ENCODE measurements at places on chromosomes 1 and 21.

DNA sequence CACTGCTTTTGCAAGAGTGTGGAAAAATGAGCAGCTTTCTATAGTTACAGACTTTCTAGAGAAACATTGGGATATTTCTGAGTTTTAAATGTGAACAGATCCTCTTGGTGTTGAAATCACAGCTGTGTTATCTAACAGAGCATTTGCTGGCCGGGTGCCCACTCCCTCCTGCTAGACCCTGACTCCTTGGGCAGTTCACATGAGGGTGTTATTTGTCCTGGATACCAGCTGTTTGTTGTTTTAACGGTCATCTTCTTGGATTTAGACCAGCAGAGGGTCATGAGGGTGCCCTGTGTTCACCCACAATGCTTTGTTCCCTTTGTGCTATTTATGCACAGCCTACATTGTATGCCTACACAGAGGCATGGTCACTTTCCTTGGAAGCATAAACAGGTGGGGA, 67.1 kb downstream of the CENPF start:
- no peak for DNase-seq

- DNase-seq = peak; percentile 47
Observed at GRCh38 chr1:220189750-220190347, 82.4 kb downstream of the RAB3GAP2 start.

- DNase-seq = no peak
Observed at GRCh38 chr1:84037758-84038611, 39.1 kb upstream of the TTLL7 start.

- DNase-seq = no peak
Observed at GRCh38 chr1:242602001-242602400, 77.5 kb upstream of the PLD5 start.

DNA sequence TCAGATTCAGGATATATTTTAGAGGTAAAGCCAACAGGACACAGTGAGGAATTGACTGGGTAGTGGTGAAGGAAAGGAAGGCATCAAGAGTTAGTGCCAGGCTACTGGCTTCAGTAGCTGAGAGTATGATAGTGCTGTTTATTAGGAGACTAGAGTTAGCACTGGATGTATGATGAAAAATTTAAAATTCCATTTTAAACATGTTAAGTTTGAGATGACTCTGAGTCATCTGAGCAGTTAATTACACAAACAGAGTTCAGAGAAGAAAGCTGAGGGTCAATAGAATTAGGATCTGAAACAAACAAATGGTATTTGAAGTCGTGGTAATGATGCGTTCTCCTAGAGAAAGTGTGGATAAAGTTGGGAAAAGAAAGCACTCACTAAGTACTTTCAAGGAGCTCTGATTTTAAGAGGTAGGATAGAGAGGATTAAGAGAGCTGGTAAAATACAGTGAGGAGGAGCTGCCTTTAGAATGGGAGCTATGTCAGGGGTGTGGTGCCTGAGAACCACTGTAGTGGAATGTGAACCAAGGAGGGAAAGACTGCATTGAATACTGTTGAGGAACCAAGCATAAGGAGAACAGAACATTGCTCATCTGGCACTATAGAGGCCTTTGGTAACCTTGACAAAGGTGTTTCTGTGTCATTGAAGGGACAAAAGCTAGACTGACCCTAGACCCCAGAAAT, 21.7 kb upstream of the SHCBP1L start:
- DNase-seq = no peak

DNA sequence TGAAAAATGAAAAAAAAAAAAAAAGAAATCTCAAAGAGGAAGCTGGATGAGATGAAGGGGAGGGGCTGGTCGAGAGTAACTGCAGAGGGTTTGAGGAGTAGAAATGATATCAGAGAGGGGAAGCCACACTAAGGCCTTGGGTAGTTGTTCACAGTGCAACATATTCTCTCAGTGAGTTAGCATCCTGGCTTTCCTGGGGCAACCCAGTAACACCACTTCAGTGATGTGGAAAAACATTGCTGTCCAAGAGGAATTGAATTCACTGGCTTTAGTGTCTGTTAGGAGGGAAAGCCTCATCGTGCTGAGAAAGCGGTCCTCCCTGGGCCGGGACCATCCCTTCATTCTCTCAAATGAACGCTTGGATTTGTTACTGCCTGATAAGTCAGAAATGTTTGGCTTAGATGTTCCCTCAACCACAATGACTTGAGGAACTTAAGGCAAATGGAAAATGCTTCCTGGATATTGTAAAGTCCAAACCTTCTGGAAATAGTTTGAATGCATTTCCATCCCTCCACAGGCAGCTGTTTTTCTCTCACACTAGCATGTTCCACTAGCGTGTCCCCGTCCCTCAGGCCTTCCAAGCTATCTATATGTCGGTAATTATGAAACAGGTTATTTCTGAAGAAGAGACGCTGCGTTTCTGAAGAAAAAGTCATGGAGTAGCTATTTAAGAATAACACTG, 12.2 kb downstream of the TGFB2 start:
- DNase-seq = no peak

DNA sequence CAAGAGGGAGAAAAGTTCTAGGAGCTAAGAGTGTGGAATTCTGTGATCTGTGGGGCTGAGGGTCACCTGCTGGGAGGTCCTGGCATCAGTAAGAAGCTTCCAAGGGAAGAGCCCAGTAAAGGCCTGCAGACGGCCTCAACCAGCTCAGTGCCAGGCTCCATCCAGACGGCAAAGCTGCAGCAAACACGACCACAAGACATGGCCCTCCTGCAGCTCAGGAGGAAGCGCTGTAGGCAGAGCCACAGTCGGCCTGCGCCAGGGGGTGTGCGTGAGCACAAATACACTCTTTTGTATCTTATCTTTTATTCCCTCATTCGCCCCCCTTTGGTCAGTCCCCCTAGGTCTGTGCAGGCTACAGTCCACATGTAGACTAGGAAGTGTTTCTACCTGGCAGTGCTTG, 13.4 kb downstream of the C1orf174 start:
- no peak for DNase-seq

- peak; percentile 18 for DNase-seq
Observed at GRCh38 chr1:54125386-54126070, 27.3 kb downstream of the CDCP2 start.

GRCh38 chr1:46557403-46557802, 6.0 kb upstream of the KNCN start:
- no peak for DNase-seq

- DNase-seq = peak; percentile 21
Observed at GRCh38 chr1:184867866-184868689, 106.2 kb downstream of the NIBAN1 start.

GRCh38 chr1:231016234-231016633, 23.8 kb downstream of the FAM89A start:
- no peak for DNase-seq

GRCh38 chr1:19156676-19157075, 53.4 kb downstream of the UBR4 start:
- DNase-seq = peak; percentile 50

DNA sequence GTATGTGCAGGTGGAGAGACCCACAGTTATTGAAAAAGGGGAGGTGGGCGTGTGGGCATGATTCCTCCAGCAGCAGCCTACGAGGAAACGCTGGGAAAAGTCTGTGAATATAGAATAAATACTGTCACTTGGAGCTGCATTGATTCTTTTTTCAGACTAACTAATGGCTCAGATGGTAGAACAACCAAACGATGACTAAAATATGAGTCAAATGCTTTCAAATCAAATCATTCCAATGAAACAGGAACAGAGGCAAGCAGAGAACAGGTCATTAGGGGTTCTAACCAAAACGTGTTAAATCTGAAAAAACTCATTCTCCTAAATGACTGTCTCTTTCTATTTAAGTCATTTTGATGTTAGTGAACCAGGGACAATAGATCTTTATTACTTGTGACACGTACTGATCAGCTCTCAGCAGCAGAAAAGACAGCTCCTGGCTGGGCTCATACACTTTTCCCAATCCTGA, 35.1 kb upstream of the SEC16B start:
- no peak for DNase-seq

GRCh38 chr1:106678279-106679050, 378.0 kb upstream of the PRMT6 start:
- DNase-seq = no peak

Data from suppressor macrophage treated with lipopolysaccharide for 1 hour (primary cell).